ENCODE measurements at places on chromosomes 7 and 10. TPM values are rescaled to one million over a fixed set of nuclear protein-coding genes. Genes with fewer than 3 reads are reported as not detected.

DNA sequence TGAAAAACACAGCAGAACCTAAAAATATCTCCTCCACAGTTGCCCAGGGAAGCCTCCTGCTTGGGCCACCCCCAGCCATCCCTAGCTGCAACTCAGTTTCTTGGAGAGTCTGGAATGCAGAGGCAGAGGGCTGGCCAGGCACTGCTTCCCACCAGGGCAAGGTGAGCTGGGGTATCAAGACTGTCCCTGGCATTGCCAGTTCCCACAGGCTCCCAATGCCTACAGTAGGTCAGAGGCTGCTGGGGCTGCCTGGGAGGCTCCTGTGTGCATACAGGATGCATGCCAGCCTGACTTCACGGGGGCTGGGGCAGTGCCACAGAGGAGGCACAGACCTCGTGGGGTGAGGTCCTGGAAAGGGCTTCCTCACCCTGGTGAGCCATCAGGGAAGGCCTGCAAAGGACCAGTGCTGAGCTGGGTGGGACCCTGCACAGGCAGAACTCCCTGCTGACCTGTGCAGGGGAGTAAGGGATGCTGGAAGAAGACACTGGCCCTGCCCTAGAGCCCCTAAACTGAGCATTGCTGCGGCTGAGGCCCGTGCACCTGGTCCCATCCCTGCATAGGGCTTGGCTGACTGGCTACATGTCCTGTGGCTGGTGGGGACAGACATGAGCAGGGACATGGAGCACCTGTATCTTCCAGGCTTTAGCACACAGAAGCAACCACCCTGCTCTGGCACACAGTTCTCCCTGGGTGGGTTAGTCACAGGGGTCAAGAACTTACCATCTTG is 121.9 kb upstream of the RET start:
- peak; percentile 28 for DNase-seq

GRCh38 chr7:44676776-44677175 is 70.3 kb downstream of the OGDH start:
- peak; percentile 23 for DNase-seq

GRCh38 chr7:35519971-35520809 is 174.7 kb downstream of the HERPUD2 start:
- DNase-seq = peak; percentile 78

The RET gene
- 1.1 TPM for total RNA-seq
